Endothelial cell of umbilical vein (primary cell): ENCODE measurements at places on chromosomes 4 and X.

- DNase-seq, result peak; percentile 29
Measured at GRCh38 chrX:134670134-134670924, 12.1 kb upstream of the PLAC1 start.

DNA sequence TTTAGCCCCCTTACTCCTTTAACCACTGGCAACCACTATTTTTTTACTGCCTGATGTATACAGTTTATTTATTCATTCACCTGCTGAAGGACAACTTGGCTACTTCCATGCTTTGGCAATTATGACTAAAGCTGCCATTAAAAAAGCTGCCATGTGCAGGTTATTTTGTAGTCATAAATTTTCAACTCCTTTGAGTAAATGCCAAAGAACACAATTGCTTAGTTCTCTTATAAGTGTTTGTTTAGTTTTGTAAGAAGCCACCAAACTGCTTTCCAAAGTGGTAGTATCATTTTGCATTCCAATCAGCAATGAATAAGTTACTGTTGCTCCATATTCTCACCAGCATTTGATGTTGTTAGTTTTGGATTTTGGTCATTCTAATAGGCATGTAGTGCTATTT is 1831.8 kb downstream of the PCDH7 start:
- no peak for DNase-seq

DNA sequence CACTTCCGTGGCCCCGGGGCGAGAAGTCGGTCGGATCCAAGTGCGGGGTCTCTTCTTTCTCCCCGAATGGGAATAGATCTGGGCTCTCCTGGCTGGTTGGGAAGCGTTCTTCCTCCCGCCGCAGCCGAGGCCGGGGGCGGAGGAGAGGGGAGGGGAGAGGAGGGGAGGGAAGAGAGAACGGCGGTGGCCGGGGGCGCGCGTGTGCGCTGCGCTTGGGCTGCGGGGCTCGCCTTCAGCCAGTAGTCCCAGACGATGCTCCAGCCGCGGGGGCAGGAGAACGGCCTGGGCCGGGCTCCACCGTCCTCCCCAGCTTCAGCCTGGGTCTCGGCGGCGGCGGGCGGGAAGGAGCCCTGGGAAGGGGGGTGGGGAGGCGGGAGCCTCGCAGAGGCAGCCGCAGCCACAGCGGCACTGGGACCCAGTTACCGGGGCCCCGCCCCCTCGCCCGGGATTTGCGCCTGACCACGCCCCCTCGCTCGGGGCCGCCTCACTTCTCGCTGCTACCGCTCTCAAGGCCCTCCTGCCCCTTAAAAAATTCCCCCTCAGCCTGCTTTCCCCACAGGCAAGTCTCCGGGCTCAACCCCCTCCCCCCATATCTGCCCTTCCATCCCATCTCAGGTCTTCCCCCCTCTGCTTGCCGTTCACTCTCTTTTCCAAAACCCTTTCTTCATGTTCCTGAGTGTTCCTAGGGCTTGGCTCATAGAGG is at the start of gene FGD1:
TSS of gene FGD1 (minus strand) at position 421 of the 703 bp plus-strand sequence. CDS start 802 bp downstream, outside the sequence.
- DNase-seq, result peak; percentile 60

DNA sequence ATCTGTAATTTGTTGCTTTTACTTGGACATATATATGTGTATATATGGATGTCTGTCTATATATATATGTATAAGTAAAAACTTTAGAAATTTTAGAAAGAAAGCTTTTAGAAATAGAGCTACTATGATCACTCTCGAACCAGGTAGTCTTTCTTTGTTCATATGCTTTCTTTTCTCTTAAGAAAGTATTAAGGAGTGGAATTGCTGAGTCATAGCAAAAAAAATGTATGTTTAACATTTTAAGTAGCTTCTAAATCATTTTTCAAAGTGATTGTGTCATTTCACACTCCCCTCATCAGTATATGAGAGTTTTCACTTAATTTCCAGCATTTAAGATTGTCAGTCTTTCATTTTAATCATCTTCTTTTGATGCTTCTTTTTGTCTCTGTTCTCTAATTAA is 447.9 kb upstream of the TECRL start:
- no peak for DNase-seq

DNA sequence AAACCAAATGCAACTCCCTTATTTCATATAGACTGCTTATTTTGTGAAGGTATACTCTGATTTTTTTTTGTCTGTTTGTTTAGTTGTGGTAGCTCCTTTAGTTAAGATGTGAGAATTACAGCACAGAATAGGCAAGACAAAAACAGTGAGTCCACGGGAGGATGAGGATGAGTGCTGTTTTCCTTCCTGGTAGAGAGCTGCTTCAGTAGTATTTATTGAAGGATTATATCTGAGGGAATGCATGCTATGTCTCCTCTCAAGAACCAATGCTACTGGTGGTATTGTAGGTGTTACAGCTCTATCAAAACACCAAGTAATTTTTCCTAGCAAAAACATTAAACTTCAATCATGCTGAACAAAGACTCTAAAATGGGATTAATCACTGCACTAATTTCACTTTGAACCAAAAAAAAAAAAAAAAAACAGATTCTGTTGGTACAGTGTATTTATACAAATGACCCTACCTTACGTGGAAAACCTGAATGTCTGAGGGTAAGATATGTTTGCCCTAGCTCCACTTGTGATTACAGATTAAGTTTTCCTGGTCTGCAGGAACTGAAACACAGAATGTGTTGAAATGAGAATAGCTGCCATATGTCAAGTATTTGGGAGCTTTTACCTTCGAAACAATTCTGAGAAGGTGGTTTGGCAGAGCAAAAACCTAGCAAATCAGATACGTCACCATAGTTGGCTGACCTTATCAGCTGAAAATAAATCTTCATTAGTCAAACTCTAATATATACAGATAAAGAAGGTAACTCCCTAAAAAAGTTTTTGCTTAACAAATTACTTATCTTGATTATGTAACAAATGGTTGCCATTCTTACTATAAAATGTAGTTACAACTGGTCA is 40.3 kb downstream of the PPP3CA start:
- DNase-seq, result no peak

DNA sequence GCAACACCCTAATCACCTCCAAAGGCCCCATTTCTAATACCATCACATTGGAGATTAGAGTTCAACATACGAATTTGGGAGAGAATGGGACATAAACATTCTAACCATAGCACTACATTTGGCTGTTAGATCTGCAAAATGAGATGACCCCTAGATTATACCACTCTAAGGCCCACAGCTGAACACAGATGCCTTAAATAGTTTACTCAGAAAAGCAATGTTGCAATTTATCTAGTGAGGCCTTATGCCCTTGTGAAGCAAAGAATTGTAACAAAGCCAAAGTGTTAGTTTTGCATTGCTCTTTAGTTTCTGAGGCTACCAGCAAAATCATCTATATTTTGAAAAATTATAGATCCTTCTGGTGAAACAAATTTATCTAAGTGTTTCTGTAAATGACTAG is 31.6 kb upstream of the ARHGEF6 start:
- DNase-seq, result no peak

DNA sequence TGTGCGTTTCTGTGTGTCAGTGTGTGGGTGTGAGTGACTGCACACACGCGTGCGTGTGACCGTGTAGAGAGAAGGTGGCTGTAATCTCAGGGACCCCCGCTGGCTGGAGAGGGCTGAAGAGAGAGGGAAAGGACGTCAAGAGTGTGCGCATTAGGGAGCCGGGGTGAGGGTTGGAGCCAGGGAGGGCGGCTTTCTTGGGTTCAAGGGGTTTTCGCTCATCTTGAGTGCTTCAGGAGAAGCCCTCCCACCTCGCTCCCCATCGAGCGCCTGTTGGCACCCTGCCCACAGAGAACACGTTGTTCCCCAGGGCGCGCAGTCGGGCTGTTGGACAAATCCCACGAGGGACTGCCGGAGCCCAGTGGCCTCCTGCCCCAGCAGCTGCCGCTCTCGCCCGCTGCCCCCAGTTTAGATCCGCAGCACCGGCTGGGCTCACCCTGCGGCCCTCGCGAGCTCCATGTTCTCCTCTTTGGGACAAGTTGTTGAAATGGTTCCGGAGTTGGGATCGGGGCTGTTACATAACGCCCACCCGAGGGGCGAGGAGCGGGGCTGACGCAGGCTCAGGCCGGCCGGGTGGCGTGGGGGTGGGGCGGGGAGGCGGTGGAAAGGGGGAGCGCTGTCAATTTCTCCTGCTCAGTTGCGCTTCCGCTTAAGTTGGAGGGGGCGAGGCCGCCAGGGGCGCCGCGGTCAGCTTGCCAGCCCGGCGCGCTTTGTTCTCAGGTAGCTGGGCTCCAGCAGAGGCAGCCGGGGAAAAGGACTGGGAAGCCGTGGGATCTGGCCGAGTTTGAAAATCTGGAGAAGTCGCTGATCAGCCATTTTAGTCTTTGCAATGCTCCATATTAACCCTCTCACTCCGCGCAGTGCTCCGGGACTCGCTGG is 1.6 kb downstream of the GRIA2 start:
- DNase-seq, result peak; percentile 11
